Stimulated activated CD4-positive, alpha-beta T cell treated with anti-CD3 and anti-CD28 coated beads, Interleukin-1b, Interleukin-23, amount 100 ng/mL, for 1 hour (primary cell): ENCODE measurements at places on chromosomes 1 and 21.
A peak's percentile ranks its signal among the peaks of the same experiment; 100 is the strongest.

DNA sequence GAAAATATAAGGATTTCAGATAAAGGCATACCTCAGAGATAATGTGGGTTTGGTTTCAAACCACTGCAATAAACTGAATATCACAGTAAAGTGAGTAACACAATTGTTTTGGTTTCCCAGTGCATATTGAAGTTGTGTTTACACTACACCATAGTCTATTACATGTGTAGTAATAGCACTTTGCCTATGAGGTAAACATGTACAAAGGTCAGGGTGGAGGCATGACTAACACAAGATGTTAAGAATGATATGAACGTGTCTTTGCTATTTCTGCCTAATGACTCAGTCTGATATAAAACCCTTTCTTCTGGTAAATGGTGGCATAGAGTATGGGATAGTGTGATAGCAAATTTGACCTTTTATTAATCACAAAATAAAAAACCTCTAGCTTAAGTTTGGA lies 621.5 kb upstream of the ADGRL2 start:
- DNase-seq = no peak

DNA sequence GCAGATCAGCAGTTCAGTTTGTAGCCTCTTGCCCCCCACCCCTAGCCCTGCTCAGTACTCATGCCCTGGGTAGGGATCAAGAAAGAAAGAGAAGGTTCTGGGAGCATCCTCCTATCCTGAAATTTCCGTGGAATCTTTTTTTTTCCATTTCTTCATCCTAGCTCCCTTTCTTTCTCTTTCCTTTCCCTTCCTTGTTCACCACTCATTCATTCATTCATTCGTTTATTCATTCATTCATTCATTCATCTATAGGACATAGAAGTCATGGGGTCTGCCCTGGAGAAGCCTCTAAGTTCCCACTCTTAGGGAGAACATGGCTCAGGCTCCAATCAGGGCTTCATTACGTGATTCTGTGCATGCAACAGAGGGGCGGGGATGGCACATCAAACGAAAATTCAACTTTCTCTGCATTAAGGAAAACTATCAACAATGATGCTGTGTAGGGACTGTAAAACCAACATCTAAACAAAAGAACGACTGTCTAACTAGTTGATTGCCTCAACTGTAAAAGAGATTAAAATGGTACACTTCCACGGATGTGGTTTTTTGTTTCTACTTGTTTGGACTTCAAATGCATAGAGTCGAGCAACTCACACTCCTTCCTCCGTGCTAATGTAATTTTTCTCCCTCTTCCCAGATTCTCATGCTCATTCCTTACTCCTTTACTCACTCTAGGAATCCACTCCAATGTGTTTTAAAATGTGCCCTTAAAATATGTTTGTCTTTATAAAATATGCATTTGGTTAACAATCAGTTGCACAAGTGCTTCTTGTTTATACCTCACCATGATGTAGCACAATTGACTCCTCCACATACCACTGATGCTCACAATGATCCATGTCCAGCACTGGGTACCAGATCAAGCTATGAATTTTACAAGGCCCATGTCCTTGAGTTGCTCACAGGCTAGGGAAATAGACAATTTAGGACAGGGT lies 101.2 kb upstream of the SLC2A1 start:
- no peak for DNase-seq

- DNase-seq = no peak
Measured at GRCh38 chr1:201265756-201266155, 17.6 kb upstream of the PKP1 start.

DNA sequence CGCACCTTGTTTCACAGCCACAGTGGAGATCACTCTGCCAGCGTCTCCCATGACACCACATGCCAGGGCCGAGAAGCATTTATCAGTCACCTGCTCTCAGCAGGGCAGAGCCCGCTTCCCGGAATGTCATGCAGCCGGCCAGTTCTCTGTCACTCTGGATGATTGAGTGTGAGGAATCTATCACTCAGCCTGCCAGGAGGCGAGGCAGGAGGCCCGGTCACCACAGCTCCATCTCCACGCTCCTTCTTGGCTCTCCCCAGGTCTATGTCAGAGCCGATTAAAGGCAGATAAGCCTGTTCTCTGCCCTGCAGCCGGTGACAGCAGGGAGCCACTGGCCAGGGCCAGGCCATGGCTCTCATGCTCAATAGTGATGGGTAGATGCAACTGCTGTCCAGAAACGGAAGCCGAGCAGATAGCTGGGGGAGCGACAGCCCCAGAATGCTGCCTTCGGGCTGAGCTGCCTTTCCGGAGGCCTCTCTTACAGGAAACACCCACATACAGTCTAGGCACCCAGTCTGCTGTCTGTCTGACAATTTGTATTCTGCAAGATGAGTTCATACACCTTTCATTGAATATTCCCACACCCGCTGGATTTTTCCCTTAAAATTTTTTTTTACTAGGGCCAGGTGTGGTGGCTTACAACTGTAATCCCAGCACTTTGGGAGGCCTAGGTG lies 64.1 kb downstream of the ACTL8 start:
- DNase-seq = no peak

- no peak for DNase-seq
Measured at GRCh38 chr1:17260738-17261137, 11.8 kb downstream of the PADI3 start.

- DNase-seq = no peak
Measured at GRCh38 chr1:209619696-209620486, 32.3 kb downstream of the LAMB3 start.

DNA sequence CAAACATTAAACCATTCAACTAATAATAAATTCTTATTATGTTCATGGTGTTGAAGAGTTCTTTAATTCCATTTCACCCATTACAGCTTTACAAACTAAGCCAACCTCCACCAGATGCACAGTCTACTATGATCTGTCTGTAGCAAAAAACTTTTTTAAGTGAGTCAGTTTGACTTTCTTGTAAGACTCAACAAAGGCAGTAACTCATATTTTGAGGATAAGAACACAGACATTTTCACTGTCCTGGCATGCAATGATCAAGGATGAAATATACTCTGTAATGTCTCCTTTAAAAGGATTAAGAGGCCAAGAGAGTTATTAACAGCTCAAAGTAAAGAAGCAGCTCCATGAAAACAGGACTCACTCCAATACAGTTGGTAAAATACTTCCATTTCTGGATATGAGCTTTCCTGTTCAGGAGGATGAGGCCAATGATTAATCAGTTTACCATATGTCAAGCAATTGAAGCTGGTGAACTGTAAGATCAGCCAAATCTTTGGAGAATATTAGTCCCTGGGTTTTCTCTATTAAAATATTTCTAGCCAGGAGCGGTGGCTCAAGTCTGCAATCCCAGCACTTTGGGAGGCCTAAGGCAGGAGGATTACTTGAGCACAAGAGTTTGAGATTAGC lies 20.6 kb downstream of the XKR8 start:
- no peak for DNase-seq

- DNase-seq = no peak
Measured at GRCh38 chr1:57440096-57440495, 16.2 kb upstream of the DAB1 start.

DNA sequence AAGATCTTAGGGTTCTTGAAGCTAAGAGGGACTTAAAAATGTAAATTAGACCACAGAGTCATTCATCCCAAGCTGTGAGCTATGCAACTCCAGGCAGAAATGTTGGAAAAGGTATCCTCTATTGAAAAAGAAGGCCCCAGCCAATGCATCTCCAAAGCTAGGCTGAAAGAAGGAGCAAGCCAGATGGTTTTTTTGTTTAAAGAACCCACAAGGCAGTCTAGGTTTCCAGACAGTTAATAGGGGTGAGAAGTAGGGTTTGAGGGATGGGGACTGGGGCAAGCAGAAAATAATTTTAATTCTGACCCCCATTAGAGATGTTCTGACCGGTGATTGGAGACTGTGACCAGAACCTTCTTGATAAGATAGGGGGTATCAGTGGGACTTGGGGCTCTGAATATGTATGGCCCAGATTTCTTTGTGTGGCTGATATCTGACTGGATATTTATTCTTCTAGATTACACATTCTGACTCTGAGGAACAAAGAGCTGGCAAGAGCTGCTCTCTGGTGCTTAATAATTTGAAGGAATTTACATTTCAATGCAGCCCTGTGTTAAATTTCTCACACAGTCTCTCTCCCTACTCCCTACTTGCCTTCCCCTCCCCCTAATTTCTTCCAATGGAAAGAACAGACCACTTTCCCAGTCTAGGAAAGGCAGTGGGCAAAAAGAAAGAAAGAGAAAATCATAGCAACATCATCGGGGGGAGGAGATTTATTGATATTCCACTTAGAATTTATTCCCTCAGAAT lies 104.9 kb downstream of the NUF2 start:
- no peak for DNase-seq

DNA sequence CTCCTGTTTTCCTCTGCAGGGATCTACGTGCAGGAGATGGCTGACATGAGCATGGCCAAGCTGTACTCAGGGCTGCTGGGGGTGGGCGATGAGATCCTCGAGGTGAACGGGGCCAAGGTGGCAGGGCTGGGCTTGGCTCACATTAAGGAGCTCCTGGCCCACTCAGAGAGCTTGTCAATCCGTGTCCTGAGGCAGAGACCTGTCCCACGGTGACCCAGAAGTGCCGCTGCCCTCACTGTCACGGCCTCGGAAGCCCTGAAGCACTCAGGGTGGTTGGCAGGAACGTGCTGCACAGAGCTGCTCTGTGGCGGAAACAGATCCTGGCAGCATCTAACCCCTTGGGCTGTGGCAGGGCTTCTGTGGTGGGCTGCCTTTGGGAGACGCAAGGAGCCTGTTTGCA lies 37.6 kb downstream of the KIAA1614 start:
- DNase-seq = no peak

GRCh38 chr1:4062041-4062440 lies 162.0 kb upstream of the C1orf174 start:
- DNase-seq = no peak

GRCh38 chr1:168720839-168721238 lies 8.2 kb downstream of the DPT start:
- no peak for DNase-seq

DNA sequence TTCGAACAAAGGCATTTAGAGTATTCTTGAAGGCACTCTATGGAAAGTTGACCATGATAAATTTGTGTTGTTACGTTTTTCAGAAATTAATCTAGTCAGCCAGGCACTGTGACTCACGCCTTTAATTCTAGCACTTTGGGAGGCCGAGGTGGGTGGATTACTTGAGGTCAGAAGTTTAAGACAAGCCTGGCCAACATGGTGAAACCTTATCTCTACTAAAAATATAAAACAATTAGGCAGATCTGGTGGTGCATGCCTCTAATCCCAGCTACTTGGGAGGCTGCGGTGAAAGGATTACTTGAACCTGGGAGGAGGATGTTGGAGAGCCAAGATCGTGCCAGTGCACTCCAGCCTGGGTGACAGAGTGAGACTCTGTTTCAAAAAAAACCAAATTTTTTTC lies 130.6 kb upstream of the BRINP3 start:
- no peak for DNase-seq

- DNase-seq = no peak
Measured at GRCh38 chr1:2210084-2210653, 15.6 kb upstream of the FAAP20 start.

GRCh38 chr21:29025328-29025713 lies 853 bp downstream of the USP16 start:
- no peak for DNase-seq

DNA sequence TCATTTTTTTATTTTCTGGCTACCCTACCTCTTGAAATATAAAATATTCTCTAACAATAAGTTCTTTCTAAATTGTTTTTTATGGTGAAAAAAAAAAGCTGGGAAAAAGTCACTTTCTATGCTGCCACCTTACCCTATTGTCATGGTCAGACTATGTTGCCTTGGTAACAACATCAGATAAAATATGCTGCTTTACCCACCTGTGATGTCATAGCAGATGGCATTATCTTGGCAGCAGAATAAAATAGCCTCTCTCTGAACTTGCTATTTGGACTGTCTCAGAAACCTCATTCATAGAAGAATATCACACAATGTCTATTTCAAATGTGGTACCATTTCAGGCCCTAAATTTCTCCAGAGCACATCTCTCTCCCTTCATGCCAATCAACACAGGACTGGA lies 69.6 kb upstream of the SGIP1 start:
- no peak for DNase-seq

GRCh38 chr1:10665226-10665625 lies 131.2 kb downstream of the CASZ1 start:
- DNase-seq = no peak

DNA sequence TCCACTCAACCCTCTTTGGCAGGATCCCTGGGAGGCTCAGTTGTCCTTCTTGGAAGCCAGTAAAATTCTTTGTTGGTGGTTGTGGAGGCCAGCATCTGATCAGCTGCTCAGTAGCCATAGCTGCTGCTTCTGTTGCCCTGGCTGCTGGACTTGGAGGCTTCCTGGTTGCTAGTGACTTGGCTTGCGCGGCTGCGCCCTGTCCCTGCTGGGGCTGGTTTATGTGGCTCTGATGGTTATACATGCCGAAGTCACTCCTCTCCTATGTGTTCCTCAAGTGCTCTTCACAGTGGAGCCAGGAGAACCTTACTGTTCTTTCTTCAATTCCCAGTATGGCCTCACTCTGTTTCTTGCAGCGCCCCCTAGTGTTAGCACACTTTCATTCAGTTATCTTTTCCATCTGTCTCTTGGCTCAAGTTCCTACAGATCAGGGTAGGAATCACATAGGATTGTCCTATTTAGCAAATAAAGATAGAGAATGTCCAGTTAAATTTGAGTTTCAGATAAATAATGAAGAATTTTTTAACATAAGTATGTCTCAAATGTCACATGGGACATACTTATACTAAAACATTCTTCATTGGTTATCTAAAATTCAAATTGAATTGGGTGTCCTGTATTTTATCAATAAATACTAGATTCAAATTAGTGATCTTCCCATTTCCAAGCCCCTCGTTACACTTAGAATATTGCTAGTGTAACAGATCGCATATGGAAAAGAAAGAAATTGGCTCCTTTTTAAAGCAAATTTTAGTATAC lies 176.5 kb downstream of the TGFB2 start:
- peak; percentile 2 for DNase-seq

GRCh38 chr1:164228928-164229327 lies 330.1 kb upstream of the PBX1 start:
- DNase-seq = no peak

- no peak for DNase-seq
Measured at GRCh38 chr1:201686714-201687455, 142.1 kb upstream of the IPO9 start.

- no peak for DNase-seq
Measured at GRCh38 chr1:66916320-66916719, 8.3 kb downstream of the DNAI4 start.

- DNase-seq = no peak
Measured at GRCh38 chr1:245475961-245476516, 321.3 kb downstream of the KIF26B start.

DNA sequence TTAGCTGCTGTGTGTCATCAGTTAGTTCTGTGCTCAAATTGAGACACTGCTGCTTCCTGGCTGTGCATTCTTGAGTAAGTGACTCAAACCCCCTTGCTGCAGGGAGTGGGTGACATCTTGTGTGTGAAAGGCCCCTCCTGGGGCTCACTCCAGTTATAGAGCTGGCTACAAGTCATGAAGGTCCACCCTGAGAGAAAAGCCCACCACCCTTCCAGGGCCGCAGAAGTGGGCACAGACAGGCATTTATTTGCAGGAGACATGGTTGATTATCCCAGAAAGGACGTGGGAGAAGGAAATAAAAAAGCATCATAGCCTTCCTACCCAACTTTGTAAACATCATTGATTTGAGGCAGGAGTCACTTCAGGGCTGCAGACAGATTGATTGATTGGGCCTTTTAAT lies 550.6 kb downstream of the MATN1 start:
- no peak for DNase-seq
